Activated CD8-positive, alpha-beta memory T cell treated with anti-CD3 and anti-CD28 coated beads, Interleukin-2, amount 50 U/mL, for 4 hours (primary cell): ENCODE measurements at places on chromosomes 5 and 9.

- DNase-seq, result no peak
Observed at GRCh38 chr9:89378541-89378940, 60.2 kb downstream of the SECISBP2 start.

- no peak for DNase-seq
Observed at GRCh38 chr9:110298043-110298605, 39.5 kb downstream of the TXNDC8 start.

- DNase-seq, result no peak
Observed at GRCh38 chr5:133404724-133405123, 207.6 kb downstream of the FSTL4 start.

DNA sequence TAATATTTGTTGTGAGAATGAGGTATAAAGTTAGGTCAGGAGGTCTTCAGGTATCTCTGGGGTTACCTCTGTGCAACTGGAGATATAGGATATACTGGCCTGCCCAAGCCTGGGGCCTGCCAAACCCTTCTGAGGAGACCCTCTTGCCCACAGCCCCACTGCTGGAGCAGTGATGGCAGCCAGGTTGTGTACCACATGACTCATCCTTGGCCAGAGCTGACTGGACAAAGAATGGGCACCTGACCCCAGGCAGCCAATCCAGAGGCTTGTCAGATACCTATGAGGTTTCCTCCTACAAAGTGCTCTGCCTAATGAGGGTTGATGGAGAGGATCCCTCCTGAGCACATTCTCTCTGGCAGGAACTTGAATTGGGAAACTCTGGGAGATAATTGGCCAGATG, 56.1 kb upstream of the TBC1D2 start:
- DNase-seq, result no peak

DNA sequence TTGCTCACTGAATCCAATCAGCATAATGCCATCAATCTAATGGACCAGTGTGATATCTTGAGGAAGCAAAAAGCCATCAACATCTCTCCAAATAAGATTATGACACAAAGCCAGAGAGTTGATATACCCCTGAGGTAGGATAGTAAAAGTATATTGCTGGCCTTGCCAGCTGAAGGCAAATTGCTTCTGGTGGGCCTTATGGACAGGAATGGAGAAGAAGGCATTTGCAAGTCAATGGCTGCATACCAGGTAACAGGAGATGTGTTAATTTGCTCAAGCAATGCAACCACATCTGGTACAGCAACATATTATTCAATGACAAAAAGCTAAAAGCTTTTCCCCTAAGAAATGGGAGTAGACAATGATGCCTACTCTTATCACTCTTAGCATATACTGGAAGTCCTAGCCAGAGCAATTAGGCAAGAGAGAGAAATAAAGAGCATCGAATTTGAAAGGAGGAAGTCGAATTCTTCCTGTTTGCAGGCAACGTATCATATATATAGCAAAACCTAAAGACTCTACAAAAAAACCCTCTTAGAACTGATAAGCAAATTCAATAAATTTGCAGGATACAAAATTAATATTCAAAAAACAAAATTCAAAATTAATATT, 216.1 kb upstream of the RASA1 start:
- no peak for DNase-seq

DNA sequence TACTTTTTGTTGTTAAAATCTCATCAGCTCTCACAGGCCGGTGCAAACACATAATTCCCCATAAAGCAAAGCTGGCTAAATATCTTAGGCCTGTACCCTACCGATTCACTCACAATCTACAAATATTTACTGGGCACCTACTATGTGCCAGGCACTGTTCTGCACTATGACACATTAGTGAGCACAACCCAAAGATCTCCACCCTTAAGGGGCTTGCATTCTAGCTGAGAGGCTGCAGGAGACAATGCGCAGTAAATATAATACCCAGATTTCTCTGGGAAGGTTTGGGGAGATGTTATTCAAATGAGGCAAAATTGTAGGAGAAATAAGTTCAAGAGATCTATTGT, 53.7 kb downstream of the FNBP1 start:
- no peak for DNase-seq

- DNase-seq, result no peak
Observed at GRCh38 chr5:126917918-126918614, 112.3 kb downstream of the MARCHF3 start.

GRCh38 chr5:143737062-143737461, 74.9 kb upstream of the HMHB1 start:
- DNase-seq, result no peak

- no peak for DNase-seq
Observed at GRCh38 chr5:93603793-93604643, 21.0 kb downstream of the NR2F1 start.

- no peak for DNase-seq
Observed at GRCh38 chr5:139417214-139417613, 13.3 kb upstream of the SPATA24 start.

- no peak for DNase-seq
Observed at GRCh38 chr5:18749763-18750162, 1115.5 kb downstream of the TAF11L14 start.

GRCh38 chr9:28951945-28952344, 1378.7 kb upstream of the C9orf72 start:
- DNase-seq, result no peak

DNA sequence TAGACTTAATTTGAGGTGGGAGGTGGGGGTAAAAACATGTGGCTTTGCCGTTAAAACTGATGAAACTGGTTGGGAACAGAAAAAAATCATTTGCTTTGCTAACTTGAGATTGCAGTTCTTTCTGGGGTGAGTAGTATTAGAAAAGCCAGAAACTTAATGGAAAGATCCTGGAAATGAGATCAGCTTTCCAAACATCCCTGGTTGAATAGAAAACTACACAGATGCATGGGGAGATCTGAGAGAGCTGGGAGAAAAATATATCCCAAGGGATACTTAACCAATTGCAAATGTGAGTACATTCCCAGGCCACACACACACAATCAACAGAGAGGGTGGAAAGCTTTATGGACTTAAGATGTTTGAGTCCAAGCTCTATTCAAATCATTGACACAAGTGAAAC, 222.3 kb downstream of the YTHDC2 start:
- DNase-seq, result no peak

DNA sequence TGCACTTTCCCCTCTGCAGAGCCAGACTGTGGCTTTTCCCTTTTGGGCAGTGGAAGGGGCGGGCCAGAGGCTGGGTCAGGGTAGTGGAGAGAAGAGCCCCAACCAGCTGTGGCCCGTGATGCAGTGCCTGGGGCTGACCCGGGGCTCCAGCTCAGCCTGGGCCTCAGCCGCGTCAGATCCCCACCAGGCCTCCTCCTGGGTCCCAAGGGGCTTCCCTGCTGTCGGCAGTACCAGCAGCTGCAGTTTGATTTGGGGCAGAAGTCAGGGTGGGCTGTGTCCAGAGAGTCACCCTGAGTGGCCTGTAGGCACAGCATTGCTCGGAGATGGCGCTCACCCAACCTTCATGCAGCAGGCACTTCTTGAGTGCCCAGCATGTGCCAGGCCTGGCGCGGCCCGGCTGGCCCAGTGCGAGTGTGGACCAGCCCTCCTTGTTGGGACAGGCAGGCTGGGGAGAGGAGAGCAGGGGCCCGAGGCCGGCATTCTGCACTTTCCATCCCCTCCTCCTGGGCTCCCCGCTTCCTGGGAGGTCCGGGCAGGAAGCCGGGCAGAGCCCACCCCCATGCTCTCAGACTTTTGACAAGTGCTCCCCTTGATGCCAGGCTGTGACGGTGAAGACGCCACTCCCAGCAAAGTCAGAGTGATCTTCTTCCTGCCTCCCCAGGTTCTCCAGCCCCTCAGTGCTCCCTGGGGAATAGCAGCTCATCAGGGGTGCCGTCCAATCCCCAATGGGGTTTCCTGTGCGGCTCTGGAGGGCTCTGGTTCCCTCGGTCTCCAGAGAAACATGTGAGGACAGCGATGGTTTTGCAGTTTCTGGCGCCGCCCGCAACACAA, 88.3 kb upstream of the COL5A1 start:
- DNase-seq, result no peak

DNA sequence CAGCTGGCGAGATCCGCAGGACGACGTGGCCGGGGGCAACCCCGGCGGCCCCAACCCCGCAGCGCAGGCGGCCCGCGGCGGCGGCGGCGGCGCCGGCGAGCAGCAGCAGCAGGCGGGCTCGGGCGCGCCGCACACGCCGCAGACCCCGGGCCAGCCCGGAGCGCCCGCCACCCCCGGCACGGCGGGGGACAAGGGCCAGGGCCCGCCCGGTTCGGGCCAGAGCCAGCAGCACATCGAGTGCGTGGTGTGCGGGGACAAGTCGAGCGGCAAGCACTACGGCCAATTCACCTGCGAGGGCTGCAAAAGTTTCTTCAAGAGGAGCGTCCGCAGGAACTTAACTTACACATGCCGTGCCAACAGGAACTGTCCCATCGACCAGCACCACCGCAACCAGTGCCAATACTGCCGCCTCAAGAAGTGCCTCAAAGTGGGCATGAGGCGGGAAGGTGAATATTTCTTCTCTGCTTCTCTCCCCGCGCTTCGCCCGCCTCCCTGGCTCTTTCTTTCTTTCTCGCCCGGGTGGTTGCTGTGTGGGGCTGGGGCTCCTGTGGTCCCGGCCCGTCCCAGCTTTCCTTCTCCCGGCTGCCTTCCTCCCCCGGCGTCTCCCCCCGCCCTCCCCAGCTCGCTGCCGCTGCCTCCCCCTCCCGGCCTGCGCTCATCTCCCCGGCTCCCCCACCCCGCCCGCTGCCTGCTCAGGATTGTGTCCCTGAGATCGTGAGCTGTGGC, 2.2 kb downstream of the NR2F1 start:
- DNase-seq, result no peak

DNA sequence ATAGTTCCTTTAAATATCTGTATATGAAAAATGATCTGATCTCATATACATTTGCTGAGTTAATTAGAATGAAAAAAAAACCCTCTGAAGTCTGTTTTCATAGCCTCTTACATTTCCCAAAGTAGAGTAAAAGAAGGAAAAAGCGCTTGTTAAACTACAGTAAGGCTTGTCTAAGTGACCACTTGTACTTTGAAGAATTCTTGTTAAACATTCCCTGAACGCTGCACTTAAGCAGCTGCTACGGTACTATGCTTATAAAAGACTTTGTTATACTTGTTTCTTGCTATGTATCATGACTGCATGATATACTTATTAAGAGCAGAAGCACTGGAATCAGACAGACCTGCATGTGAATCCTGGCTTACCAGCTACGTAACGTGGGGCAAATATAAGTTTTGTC, 81.7 kb upstream of the MTAP start:
- no peak for DNase-seq

GRCh38 chr5:1152156-1152555, 40.3 kb upstream of the SLC12A7 start:
- DNase-seq, result no peak

GRCh38 chr5:6582507-6583048, 50.3 kb downstream of the NSUN2 start:
- DNase-seq, result no peak

GRCh38 chr9:5621327-5621726, 7.6 kb upstream of the RIC1 start:
- no peak for DNase-seq

DNA sequence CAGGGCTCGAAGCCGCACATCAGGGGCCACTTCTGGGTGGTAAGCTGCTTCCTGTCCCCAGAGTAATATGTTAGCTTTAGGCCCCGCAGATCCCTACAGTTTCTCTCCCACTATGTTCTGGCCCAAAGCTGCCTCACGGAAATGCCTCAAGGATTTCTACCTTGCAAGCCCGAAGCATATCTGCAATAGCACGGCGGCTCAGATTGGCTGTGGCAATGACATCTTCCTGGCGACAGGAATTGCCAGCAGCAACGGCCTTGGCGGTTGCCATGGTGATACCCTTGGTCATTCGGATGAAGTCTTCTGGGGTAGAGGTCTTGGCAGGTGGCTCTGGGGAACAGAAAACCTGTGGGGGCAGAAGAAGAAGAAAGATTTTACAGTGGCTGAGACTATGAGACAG, 10.3 kb upstream of the TPM2 start:
- no peak for DNase-seq

- DNase-seq, result no peak
Observed at GRCh38 chr5:1651971-1652872, 128.5 kb upstream of the LPCAT1 start.

DNA sequence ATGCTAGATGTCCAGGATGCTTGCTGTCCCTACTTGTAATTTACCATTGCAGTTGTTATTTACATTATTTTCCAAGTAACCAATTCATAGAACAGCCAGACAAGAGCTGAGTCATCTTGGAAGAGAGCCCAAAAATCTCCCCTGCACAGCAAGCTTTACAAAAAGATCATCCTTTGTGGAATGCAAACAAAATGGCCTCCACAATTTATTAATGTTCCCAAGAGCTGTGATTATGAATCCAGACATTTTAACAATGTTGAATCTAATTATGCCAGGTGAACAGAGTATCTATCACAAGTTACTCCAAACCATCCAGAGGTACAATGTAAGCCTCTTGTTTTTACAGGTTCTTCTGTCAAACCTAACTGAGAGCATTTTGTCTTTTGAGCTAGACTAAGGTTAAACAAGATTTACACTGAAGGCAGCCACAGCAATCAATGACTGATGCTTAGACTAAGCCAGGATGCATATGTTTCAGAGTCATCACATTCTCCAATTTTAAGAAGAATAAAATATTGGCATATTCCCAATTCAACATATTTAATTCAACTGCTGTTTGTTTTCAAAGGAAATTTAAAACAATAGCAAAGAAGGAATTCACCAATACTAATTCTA, 95.3 kb upstream of the SLC12A2 start:
- no peak for DNase-seq
